ENCODE measurements at places on chromosomes 16 and 17.

GRCh38 chr17:78124081-78124835, 4.3 kb downstream of the TMC6 start:
- peaks cover 67% of the 10 kb centered on the region for H3K4me1 ChIP-seq
- no peaks in the 10 kb centered on the region for H3K27me3 ChIP-seq
- peak overlapping the region; percentile 82 for H3K27ac ChIP-seq
- H3K36me3 ChIP-seq, result peaks cover 72% of the 10 kb centered on the region

- H3K4me3 ChIP-seq, result no peak overlapping the region
- DNase-seq, result no peak
- peaks cover 3% of the 10 kb centered on the region for H3K27me3 ChIP-seq
- peaks cover 12% of the 10 kb centered on the region for H3K36me3 ChIP-seq
- H3K4me1 ChIP-seq, result peaks cover 14% of the 10 kb centered on the region
Observed at GRCh38 chr17:43774304-43775250, 4.2 kb downstream of the DUSP3 start.

DNA sequence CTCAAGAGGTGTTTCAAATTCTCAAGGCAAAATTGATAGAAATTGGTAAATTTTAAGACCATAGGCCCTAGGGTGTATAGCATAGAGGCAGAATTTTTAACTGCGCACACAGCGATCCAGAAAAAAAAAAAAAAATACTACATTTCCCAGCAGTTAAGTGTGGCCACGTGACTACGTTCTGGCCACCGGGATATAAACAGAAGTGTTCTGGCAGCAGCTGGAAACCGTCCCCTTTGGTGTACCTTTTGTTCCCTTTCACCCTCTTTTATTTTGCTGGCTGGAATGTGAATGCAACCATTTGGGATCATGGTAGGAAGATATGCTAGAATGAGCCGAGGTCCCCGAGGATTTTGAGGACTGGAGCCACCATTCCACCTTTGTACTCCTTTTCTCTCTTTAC, 52.7 kb upstream of the AKAP1 start:
- no peak for DNase-seq
- H3K27ac ChIP-seq, result no peak overlapping the region
- H3K4me3 ChIP-seq, result no peak overlapping the region
- no peaks in the 10 kb centered on the region for H3K36me3 ChIP-seq

DNA sequence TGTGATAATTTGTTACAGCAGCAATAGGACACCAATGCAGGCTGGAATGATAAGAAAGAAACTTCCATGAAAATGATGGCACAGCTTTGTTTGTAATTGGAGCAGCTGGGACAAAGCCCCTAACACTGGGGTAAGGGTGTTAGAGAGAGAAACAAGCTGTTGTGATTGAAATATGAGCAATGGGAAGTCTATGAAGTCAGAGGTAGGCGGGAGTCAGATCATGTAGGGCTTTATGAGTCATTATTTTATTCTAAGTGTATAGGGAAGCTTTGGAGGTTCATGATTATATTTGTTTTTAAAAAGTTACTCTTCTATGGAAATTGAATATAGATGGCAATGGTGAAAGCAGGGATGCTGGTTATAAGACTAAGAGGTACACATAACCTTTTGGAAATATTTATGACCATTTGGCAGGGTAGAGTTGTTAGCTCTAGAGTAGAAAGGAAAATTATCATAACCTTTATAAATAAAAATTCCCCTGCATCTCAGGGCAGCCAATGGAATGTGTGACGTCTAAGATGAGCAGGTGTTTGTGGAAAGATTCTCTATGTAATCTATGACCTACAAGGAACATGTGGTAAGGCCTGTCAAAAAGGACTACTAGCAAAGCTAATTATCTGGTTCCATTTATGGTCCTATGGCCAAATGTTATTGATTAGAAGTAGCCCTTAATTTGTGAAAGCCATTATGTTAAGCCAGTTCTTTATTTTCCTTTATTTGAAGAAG, 85.6 kb downstream of the KCNJ2 start:
- no peak overlapping the region for H3K4me3 ChIP-seq
- H3K4me1 ChIP-seq, result no peaks in the 10 kb centered on the region
- no peak for DNase-seq
- no peak overlapping the region for H3K27ac ChIP-seq

GRCh38 chr17:55086635-55087058, 118.1 kb downstream of the STXBP4 start:
- no peak overlapping the region for H3K4me3 ChIP-seq
- H3K27me3 ChIP-seq, result no peaks in the 10 kb centered on the region
- H3K27ac ChIP-seq, result no peak overlapping the region
- no peak for DNase-seq

GRCh38 chr17:76385892-76386786, 1.7 kb downstream of the SPHK1 start:
- H3K36me3 ChIP-seq, result peaks cover 2% of the 10 kb centered on the region
- DNase-seq, result peak; percentile 92
- peak overlapping the region; percentile 69 for H3K4me3 ChIP-seq
- H3K27me3 ChIP-seq, result no peaks in the 10 kb centered on the region
- peaks cover 24% of the 10 kb centered on the region for H3K4me1 ChIP-seq

DNA sequence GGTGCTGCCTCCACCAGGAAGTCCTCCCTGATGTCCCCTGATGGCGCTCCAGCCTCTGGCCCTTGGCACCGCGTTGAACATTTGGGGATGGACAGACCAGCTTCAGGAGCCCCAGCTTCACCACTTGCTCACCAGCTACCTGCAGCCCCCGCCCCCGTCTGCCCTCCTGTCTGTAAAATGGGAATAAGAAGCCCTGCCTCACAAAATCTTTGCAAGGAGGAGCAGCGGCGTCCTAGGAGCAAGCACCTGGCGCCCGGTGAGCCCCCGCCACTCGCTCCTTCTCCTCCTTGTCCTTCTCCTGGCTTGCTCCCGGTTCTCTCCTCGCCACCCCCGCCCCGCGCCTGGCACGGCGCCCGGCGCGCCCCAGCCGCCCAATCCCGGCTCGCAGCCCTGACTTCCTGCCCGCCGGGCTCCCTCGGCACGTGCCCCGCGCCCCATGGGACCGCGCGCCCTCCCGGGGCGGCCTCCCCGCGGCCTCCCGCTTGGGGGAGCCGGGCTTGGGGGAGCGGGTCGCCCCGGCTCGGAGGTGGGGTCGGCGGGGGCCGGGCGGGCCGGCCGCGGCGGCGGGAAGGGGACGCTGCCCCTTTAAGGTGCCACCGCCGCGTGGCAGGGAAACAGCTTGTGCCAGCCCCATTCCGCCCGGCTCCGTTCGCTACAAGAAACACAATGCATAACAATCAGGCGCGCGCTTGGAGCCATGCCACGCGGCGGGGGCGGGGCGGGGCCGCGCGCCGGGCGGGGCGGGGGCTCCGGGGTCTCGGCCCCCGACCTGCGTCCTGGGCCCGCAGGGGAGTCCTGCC, 9.1 kb upstream of the PPP1R1B start:
- peak; percentile 49 for DNase-seq
- peaks cover 40% of the 10 kb centered on the region for H3K27me3 ChIP-seq
- peaks cover 10% of the 10 kb centered on the region for H3K4me1 ChIP-seq

- no peaks in the 10 kb centered on the region for H3K27me3 ChIP-seq
- H3K27ac ChIP-seq, result no peak overlapping the region
- H3K4me1 ChIP-seq, result peaks cover 5% of the 10 kb centered on the region
- DNase-seq, result no peak
- no peak overlapping the region for H3K4me3 ChIP-seq
Observed at GRCh38 chr16:2231016-2231931, 5.0 kb upstream of the DNASE1L2 start.

GRCh38 chr17:4505187-4505586, 6.5 kb downstream of the SPNS2 start:
- no peaks in the 10 kb centered on the region for H3K36me3 ChIP-seq
- H3K4me1 ChIP-seq, result peaks cover 84% of the 10 kb centered on the region

- DNase-seq, result no peak
- no peaks in the 10 kb centered on the region for H3K36me3 ChIP-seq
- no peak overlapping the region for H3K4me3 ChIP-seq
- peak overlapping the region; percentile 13 for H3K27ac ChIP-seq
- H3K4me1 ChIP-seq, result peaks cover 15% of the 10 kb centered on the region
Observed at GRCh38 chr17:65171752-65172151, 34.6 kb downstream of the RGS9 start.

DNA sequence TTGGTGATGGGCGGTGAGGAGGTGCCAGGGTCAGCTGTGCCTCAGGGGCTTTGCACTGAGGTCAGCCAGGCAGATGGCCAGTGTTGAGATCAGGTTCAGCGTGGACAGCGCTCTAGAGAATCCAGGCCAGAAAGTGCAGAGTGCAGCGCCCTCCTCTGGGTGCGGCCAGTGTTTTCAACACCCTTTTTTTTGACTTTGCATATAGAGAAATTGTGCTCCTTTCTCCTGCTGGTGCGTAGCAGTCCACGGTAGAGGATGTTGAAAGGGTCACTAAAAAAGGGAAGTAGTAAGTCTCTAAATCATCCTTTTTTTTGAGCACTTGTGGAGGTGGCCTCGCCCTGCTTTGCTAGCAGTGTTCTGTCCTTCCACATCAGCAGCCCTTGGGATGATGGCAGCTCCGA, 53.9 kb downstream of the BANP start:
- H3K27me3 ChIP-seq, result no peaks in the 10 kb centered on the region
- H3K4me1 ChIP-seq, result no peaks in the 10 kb centered on the region
- no peak overlapping the region for H3K27ac ChIP-seq
- H3K36me3 ChIP-seq, result peaks cover 37% of the 10 kb centered on the region
- no peak for DNase-seq

DNA sequence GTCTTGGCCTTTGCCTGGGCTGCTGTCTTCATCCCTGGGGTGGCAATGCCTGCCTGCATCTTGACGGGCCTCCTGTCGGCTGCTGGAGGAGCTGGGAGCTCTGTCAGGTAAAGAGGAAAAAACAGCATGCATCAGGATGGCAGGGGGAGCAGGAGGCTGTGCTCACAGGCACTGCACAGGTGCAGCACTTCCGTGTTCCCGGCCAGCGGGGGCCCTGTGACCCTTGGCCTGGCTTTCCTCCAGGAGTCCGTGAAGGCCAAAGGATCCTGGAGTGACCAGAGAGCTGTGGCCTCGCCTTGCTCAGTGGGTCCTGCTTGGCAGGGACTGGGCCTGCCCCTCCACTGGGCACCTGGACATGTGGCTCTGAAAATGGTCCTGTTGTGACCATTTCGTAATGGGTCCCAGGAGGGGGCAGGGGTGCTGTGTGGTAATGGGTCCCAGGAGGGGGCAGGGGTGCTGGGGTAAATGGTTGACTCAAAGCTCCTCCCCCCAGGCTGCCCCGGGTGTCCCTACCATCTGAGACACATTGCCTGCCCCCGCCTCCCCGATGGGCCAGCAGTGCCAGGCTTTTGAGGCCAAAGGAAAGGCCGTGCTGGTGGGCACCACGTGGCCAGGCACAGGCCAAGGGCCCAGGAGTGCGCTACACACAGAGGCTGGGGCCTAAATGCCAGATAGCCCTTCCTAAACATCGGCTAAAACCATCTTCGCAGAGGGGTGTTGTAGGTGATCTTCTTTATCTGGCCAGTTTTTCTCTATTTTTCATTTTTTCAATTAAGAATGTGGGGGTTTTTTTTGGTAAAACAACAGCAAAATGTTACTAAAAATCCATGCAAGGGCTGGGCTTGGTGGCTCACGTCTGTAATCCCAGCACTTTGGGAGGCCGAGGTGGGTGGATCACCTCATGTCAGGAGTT, 4.0 kb upstream of the FASN start:
- DNase-seq, result no peak
- peaks cover 7% of the 10 kb centered on the region for H3K36me3 ChIP-seq
- H3K4me1 ChIP-seq, result peaks cover 35% of the 10 kb centered on the region
- no peak overlapping the region for H3K4me3 ChIP-seq
- H3K27me3 ChIP-seq, result no peaks in the 10 kb centered on the region

DNA sequence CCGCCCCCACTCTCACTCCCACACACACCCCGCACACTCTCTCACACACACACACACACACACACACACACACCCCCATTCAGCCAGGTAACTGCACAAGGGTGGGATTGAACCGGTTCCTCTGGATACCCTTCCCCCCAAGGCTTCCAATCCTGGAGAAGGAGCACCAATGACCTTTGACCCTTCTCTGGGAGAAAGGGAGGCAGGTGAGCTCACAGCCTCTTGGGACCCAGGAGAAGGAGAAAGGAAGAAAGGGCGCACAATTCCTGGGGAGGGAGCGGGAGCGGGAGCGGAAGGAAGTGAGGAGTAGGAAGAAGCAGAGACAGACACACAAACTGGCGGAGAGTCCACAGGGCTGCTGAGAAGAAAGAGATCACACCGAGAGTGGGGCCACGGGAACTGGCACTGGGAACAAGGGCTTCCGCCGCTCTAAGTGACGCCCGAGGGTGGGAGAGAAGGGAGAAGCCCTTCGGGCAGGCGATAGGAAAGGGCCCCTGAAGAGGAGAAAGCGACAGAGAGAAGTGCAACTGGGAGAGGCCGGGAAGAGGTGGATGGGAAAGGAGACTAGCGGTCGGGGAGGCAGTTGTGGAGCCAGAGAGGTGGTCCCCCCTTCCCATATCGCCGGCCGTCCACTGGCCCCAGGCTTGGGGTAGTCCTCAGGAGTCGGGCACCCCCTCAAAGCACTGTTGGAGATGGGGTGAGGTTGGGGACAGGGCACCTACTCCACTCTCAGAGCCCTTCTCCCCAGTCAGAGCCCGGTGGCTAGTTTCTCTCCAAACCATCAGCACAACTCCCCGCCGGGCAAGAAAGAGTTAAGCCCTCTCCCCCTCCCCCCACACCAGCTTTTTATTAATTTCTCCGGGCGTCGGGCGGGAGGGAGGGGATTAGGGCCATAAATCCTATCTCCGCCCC, 1.3 kb downstream of the SAMD14 start:
- H3K27ac ChIP-seq, result peak overlapping the region; percentile 13
- peak overlapping the region; percentile 20 for H3K4me3 ChIP-seq
- peaks cover 8% of the 10 kb centered on the region for H3K36me3 ChIP-seq

DNA sequence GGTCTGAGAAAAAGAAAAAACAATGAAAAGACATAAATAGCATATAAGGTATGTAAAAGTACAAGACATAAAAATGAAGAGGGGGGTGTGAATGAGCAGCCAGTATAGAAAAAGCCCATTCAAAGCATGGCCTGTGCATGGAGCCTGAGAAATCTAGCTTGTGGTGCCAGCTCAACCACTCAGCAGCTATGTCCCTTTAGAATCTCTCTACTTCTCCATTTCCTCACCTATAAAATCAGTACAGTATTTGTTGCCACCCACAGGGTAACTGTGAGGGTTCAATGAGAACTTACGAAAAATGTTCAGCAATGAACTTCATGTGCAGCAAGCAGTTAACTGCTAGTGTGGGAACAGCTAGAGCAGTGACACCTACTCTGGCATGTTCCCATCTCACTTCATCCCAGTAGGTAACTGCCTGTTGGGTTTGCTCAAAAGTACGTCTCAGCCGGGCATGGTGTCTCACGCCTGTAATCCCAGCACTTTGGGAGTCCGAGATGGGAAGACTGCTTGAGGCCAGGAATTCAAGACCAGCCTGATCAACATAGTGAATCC, 15.3 kb downstream of the CYTH1 start:
- no peak for DNase-seq
- no peak overlapping the region for H3K27ac ChIP-seq
- peaks cover 17% of the 10 kb centered on the region for H3K36me3 ChIP-seq
- H3K27me3 ChIP-seq, result no peaks in the 10 kb centered on the region
- peaks cover 35% of the 10 kb centered on the region for H3K4me1 ChIP-seq

- H3K27ac ChIP-seq, result no peak overlapping the region
- peaks cover 48% of the 10 kb centered on the region for H3K4me1 ChIP-seq
- no peaks in the 10 kb centered on the region for H3K36me3 ChIP-seq
Observed at GRCh38 chr17:4510618-4510941, 11.9 kb downstream of the SPNS2 start.

GRCh38 chr16:56470232-56470631, 18.9 kb downstream of the OGFOD1 start:
- peaks cover 65% of the 10 kb centered on the region for H3K36me3 ChIP-seq
- no peaks in the 10 kb centered on the region for H3K4me1 ChIP-seq
- no peaks in the 10 kb centered on the region for H3K27me3 ChIP-seq
- DNase-seq, result no peak
- no peak overlapping the region for H3K4me3 ChIP-seq
- no peak overlapping the region for H3K27ac ChIP-seq

- H3K4me3 ChIP-seq, result peak overlapping the region; percentile 28
- H3K27me3 ChIP-seq, result peaks cover 2% of the 10 kb centered on the region
- H3K4me1 ChIP-seq, result peaks cover 45% of the 10 kb centered on the region
- no peaks in the 10 kb centered on the region for H3K36me3 ChIP-seq
Observed at GRCh38 chr17:79922116-79922601, 82.9 kb upstream of the CBX4 start.
